ENCODE measurements at places on chromosomes 12 and 14.

DNA sequence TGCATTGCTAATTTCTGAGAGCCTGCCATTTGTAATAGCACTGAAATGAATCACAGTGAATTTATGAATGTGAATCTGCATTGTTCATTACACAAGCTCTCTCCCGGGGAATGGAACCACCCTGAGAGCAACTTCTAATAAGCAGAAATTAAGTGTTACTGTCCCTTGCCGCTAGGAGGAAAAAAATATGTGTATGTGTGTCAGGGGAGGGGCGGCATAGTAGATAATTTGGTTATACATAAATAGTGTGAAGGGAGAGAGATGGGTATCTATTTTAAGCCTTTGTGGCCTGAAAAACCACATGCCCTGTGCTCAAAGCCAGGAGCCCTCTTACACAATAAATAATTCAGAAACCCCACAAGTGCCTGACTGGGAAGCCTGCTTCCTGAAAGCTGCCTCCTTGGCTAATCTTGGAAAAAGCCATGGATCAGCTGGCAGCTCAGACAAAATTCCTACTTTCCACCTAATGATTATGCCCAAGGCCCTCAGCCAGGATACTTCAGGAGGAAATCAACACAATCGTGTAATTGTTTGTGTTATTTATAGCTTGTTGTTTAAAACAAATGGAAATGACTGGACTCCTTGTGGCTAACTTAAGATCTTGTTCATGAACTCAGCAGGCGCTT, 366.2 kb upstream of the KITLG start:
- no peak for DNase-seq

- DNase-seq: no peak
Measured at GRCh38 chr14:60981633-60982455, 799 bp downstream of the SLC38A6 start.

GRCh38 chr12:2169940-2170339, 117.2 kb downstream of the CACNA1C start:
- DNase-seq: no peak

GRCh38 chr14:41303506-41303905, 303.2 kb upstream of the LRFN5 start:
- no peak for DNase-seq
